ENCODE measurements at places on chromosomes 12 and 14.

DNA sequence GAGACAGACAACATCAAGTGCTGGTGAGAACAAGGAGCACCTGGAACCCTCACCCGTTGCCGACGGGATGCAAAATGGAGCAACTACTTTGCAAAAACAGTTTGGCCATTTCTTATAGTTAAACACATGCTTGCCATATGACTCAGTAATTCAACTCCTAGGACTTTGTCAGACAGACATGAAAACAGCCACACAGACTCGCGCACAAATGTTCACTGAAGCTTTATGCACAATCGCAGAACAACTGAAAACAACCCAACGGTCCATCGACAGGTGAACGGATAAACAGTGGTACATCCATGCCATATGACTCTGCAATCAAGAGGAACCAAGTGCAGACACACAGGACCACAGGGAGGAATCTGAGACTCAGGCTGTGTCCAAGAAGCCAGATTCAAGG, 30.8 kb downstream of the NCOR2 start:
- no peak for DNase-seq

DNA sequence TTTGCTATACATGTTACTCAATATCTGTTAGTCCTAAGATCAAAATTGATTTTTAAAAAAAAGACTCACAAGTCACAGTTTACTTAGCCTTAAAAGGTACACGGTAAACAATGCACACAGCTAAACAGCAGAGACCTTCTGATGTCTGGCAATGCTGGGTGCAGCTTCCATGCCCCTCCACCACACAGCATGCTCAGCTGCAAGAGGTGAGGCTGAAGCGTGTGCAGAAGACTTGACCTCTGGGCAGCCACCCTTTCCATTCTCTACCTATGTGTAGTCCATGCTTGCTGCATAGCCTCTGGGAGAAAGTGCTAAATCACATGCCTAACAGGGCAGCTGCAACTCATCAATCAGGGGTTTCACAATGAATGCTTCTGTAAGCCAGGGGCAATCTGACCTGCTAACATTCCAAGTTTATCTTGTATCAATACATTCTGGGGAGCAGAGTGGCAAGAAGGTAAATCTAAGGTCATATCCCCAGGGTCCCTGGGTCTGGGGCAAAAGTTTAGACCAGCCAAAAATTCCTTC, 44.5 kb upstream of the AMN1 start:
- DNase-seq, result no peak

DNA sequence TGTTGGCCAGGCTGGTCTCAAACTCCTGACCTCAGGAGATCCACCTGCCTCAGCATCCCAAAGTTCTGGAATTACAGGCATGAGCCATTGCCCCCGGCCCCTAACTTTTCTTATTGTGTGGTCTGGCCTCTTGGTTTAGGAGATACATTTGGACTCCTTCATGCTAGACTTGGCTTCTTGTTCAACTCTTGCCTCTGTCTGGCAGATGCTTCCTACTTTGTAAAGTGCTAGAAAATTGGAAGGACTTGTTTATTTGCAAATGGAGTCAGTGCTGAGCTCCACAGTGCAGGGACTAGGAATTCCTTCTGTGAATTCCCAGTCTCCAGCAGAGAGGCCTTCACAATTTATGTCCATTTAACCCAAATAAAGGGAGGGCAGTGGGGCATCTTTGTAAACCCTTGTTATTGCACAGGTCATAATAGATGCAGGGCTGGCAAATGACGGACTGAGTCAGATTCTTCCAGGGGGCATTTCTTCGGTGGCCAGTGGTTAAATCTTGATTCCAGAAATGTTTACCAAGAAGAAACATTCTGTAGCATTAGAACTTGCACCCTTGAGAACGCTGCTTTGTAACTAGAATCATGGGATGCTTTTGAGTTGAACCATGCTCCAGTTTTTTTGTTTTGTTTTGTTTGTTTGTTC, 73.8 kb upstream of the TBX3 start:
- DNase-seq, result no peak

DNA sequence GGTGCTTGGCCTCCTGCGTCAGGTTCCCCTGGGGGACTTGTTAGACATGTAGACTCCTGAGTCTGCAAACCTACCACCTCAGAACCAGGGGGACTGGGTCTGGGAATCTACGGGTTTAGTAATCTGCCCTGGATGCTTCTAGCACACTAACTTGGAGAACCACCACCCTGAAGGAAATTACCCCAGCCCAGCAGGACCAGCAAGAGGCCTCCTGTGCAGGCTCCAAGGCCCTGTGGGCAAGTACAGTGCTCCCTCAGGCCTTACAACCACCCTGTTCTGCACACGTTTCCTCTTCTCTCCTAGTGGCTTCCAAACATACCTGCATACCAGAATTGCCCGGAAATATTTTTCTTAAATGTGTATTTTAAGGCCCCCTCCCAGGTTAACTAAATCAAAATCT, 423.0 kb downstream of the FUT8 start:
- DNase-seq, result no peak

GRCh38 chr14:55028066-55028465, 1.0 kb downstream of the SOCS4 start:
- DNase-seq, result no peak

DNA sequence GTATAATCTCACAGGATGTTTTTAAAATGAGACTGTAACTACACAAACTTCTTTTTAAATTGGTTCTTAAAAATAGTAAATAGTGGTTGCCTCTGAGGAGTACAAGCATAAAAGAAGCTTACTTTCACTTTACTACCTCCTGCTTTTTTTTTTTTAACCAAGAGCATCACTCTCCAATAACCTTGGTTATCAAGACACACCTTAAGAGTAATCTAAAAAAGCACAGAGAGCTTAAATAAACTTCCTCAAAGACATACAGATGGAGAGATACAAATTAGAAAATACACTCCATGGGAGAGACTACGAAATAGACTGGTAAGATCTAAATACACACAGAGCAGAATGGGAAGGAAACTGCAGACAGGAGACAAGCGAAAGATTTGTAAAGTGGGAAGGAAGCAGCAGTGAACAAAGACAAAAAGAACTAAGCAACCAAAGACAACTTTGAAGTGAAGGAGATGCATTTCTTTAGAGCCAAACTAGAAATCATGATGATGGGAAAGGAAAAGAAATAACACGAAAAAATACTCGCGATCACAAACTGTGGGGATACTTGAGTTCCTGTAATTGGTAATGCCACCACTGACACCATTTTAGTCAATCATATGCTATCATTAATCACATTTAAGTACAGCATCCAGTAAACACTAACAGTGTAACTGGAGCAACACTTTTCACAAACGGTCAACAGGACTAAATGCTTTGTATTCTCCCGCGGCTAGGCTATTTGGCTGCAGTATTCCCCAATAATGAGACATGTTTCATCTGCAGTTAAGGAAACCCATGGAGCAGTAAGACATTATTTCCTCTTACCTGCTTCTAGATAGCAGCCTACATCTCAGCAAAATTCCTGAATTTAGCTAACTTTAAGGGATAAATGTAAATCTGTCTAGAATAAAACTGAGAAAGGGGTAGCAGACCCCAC, 8.2 kb downstream of the SINHCAF start:
- DNase-seq, result no peak
